ENCODE measurements at places on chromosomes 1 and 21. TPM values are rescaled to one million over a fixed set of nuclear protein-coding genes. Genes with fewer than 3 reads are reported as not detected.

Gene TARS2
- 44.9 TPM for total RNA-seq

Gene VWA5B1
- total RNA-seq = not detected

Gene GPR3
- 0.60 TPM for total RNA-seq

Gene OR2AK2
- 0.88 TPM for total RNA-seq
